Tibial nerve (tissue), 4 donors: ENCODE measurements at places on chromosomes 2 and 18. TPM values are rescaled to one million over a fixed set of nuclear protein-coding genes. Genes with fewer than 3 reads are reported as not detected.

DNA sequence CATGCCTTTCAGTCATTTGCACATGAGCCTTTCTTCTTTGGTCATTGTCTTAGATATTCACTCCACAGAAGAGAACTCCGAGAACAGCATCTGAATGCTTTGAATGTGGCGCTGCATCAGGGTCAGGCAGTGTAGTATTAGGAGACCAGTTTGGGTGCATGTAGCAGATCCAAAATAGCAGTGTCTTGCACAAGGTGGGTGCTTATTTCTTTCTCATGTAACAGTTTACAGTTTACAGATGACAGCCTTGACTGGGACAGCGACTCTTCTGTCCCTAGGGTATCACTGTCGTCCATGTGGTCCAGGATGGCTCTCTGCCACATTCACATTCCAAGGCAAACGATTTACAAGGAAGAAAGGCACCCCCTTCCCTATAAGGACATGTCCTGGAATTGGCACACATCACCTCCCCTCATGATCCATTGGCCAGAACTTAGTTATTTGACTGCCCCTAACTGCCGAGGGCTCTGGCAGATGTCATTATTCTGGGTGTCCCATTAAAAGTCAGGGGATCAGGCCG lies 101.0 kb downstream of the STPG4 start:
- DNase-seq: no peak

- no peak for DNase-seq
These were observed 19.1 kb downstream of the EFHD1 start for GRCh38 chr2:232652505-232652851.

DNA sequence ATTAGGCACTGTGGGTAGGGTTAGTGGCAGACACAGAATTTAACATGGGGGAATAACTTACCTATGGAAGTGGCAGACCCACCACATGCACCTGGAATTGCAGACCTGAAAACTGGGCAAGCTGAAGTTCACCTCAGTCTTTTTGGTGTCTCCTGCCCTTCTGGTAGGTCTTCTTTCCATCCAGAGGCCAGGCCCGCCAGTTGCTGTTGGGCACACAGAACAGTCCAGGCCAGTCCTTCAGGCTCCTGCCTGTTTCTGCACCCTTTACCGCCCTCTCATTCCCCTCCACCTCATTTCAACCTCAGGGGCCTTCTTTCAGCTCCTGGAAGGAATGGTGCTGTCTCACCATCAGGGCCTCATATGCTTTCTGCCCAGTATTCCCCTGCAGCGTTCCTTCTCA lies 358.9 kb upstream of the ETAA1 start:
- DNase-seq: no peak

DNA sequence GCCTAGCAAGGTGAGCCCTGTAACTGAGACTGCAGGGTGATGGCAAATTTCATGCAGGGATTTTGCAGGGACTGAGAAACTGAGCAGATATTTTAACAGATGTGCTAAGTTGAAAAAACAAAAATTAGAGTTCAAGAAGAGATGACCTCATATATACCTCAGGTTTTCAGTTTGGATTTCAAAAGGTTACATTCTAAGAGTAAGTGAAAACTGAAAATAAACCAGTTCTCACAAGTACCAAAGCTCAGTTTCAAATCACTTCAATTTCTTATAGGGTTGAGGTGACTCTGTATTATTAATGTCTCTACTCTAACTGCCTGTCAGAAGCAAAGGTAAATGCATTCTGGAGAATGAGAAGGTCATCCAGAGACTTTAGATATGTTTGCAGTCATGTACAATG lies 237.4 kb upstream of the VRK2 start:
- DNase-seq: no peak

DNA sequence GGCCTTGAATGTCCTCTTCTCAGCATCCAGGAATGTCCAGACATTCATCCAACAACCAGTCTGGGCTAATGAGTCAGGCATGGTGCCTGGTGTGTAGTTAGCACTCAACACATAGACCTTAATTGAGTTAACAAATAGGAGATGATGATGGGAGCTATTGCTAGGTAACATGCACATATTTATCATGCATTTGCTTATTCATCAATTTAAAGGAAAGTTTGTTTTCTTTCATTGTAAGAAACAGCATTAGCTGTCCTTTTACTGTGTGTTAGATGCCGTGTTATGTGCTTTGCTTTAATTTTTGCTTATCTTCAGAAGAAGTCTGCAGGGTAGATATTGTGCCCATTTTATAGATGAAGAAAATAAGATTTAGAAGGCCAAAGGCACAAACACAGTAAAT lies 43.2 kb downstream of the TSN start:
- DNase-seq: no peak

- DNase-seq: no peak
These were observed 311.6 kb downstream of the DSC3 start for GRCh38 chr18:30730915-30731314.

- DNase-seq: no peak
These were observed 19.3 kb downstream of the CCT7 start for GRCh38 chr2:73253400-73253799.

DNA sequence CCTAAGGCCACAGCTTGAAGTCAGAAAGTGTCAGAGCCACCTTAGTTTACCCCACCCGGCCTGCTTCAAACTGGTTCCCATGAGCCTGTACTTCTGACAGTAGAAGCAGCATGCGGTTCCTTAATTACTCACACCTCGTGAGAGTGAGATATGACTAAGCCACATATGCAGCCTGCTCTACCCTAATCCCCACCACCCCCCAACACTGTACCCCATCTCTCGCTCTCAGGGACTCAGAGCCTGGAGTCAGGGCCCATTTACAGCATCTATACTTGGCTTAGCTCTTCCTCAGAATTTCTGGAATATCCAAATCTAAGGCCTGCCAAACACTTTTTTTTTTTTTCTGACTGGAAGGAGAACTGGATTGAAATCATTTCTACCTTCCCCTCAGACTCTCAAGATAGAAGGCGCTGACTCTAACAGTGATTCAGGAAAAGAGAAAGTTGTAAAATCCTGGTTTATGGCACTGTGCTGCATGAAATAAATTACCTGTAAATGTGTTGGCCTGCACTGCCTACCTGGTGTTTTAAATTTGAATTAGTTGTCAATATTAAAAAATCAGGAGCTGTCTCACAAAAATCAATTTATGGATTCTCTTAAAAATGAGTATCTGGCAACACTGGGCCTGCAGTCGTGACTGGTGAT lies 360.0 kb downstream of the RND3 start:
- no peak for DNase-seq

GRCh38 chr2:27993402-27993787 lies 102.9 kb downstream of the BABAM2 start:
- no peak for DNase-seq

GRCh38 chr18:50961974-50962373 lies 5.9 kb upstream of the ELAC1 start:
- no peak for DNase-seq

DNA sequence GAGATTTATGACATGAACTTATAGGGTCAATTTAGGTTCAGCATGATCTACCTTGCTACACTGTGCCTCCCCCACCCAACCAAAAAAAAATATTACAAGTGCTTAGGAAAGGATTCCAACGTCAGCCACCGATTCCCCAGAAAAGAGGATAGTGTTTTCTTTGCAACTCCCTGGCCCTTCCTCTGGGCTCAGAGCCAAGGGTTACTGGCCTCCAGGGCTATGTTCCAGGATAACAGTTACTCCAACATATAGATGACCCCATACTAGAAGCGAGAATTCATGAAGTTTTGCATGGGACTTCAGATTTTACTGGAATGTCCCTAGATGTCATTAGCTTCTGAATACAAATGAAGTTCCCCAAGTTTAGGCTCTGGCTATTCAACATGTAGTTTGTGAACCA lies 172.1 kb downstream of the UPP2 start:
- no peak for DNase-seq

- DNase-seq: no peak
These were observed 330.2 kb downstream of the DSC3 start for GRCh38 chr18:30712383-30712782.

DNA sequence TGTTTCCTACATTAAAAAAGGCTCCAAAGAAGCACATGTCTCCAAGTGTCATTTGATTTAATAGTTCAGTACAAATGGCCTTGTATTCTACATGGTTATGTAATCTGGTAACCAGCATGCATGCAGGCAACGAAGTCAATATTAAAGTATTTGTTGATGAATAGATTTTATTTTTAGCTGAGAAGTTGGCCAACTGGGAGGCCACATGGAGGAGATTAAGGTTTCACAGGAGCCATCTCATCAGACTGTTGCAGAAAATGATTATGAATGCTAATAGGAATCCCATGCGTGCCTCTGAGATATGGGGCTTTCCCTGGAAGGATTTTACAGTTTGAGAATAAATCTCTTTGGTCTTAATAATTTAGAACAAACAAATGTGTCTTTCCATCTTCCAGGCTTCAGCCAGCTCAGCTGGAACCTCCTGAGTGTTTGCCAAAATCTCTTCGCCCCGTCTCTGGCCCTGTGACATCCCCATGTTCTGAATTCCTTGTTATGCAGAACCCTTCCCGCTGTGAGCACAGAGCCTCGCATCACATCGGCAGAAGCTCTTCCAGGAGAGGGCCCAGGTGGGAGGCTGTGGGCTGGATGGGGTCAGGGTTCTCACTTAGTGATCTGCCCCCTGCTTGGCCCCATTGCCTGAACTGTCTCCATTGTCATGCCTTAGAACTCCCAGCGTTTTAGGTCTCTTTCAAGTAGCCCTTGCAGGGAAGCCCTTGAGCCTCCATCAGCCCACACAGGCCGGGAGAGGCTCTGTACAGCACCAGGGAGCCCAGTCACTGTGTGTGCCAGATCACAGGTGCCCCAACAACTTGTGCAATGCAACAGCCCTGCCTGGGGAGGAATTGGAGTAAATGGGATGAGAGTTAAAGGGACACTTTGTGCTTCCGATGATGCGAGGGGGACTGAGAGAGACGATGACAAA lies 190.5 kb upstream of the TWIST2 start:
- no peak for DNase-seq

DNA sequence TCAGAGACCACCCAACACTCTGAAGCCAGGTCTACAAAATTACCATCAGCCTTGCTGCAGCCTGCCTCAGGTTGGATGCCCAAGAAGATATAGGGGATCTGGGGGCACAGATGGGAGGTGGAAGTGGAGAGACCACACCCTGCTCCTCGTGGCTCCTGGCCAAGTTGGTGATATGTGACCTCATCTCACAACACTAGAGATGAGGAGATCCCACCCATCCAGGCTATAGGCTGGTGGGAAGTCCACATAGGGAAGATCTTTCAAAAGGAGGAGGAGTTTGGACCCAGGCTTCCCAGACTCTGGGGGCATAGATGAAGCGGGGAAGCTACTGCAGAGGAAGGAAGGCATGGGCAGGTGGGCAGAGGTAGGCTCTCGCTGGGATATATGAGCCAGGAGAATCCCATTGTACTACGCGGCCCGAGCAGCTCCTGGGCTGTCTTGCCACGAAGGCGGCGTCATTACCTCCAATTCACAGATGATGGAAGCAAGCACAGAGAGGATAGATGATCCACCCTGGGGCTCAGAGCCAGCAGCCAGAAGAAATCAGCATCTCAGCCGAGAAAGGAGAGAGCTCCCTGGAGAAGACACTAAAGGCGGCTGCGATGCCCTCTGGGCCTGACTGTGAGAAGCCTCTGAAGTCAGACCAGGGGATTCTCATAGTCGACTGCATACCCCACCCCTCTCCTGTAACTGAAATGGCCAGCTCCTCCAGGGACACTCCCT lies 96.0 kb downstream of the RHOB start:
- DNase-seq: no peak

DNA sequence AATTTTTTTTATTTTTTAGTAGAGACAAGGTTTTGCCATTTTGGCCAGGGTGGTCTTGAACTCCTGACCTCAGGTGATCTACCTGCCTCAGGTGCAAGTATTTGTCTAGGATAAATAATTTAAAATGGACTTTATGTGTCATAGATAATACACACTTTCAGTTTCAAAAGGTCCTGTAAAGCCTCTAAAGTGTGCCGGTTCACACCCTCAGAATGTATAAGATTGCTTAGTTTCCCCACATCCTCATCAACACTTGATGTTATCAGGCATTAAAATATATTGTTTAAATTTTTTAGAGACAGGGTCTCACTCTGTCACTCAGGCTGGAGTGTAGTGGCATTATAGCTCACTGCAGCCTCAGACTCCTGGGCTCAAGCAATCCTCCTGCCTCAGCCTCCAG lies 170.5 kb downstream of the ANKRD44 start:
- no peak for DNase-seq

- no peak for DNase-seq
These were observed 119.9 kb downstream of the OSR1 start for GRCh38 chr2:19238440-19239060.

- no peak for DNase-seq
These were observed 40.3 kb downstream of the FHOD3 start for GRCh38 chr18:36337679-36338402.

DNA sequence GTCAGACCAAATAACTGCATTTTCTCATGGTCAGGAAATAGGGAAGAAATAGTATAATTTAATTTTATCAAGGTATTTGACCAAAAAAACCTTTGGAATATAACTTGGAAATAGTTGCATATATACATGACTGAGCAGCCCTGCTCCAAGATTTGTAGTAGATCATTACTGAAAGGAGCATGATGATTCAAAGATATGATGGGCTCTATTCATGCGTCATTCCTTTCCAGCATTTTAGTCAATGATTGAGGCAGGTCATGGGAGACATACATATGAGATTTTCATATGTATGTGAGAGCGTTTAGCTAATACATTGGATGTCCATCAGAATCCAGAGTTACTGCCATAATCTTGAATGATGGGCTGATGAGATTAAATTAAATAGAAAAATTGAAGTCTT lies 74.5 kb downstream of the CAB39 start:
- DNase-seq: no peak

DNA sequence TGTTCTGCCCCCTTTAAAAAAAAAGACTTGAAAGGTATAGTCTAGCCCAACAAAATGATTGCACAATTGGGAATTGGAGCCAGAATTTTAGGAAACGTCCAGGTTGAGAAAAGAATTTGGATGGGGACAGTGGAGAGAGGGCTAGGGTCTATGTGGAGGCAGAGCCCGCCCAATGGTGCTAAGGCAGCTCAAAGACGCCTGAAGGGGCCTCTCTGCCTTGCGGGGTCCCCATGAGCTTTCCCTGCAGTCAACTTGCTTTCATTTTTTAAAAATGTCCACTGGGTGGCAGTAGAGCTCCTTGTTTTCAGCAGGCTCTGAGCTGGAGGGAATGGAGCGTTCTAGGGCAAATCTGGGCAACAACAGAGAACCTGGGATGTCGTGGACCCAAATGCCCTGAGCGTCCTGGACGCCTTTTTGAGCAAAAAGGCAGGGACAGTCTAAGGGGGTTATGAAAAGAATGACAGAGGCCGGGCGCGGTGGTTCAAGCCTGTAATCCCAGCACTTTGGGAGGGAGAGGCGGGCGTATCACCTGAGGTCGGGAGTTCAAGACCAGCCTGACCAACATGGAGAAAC lies 40.2 kb upstream of the ITM2C start:
- DNase-seq: peak; percentile 61

The SERPINB7 gene
- total RNA-seq: not detected

The KIDINS220 gene
- total RNA-seq: 131 TPM

The SETBP1 gene
- total RNA-seq: 28.5 TPM

The FABP1 gene
- not detected for total RNA-seq

The TLX2 gene
- total RNA-seq: not detected

The TTL gene
- 21.3 TPM for total RNA-seq

The PER2 gene
- total RNA-seq: 10.1 TPM

The DYSF gene
- total RNA-seq: 12.0 TPM

The TIGD1 gene
- total RNA-seq: 3.9 TPM

The EGR4 gene
- total RNA-seq: not detected

The CABYR gene
- 1.5 TPM for total RNA-seq

The STARD6 gene
- not detected for total RNA-seq

The LPIN1 gene
- total RNA-seq: 170 TPM

The PXDN gene
- total RNA-seq: 63.3 TPM

The LIMS2 gene
- 100 TPM for total RNA-seq
